ENCODE measurements at places on chromosomes 2 and 18. TPM values are rescaled to one million over a fixed set of nuclear protein-coding genes. Genes with fewer than 3 reads are reported as not detected.

The EPB41L3 gene
- total RNA-seq: 40.8 TPM

The DSG4 gene
- not detected for total RNA-seq

The GALNT5 gene
- 10.1 TPM for total RNA-seq

The KCNF1 gene
- total RNA-seq: not detected

The RRM2 gene
- total RNA-seq: 3.4 TPM

The DSEL gene
- total RNA-seq: 10.7 TPM

The KCNS3 gene
- total RNA-seq: 70.9 TPM

The ALKAL2 gene
- 3.9 TPM for total RNA-seq

The CLEC4F gene
- total RNA-seq: not detected

DNA sequence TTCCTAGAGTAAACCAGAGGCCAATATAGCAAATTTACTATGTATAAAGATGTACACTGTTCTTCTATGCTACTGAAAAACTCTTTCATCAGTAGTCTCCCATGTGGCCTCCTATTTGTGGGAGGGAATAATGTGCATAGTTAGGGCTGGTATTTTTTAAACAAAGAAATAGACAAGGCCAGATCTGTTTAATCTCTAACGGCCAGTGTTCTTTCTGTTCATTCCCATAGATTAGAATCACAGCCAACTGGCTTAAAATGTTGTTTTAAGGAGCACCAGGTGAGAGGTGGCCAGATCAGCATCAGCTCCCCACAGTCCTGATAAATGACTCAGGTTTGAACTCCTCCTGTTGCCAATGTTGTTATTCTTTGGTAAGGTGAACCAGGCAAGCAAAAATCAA is 12.1 kb downstream of the LYPD6 start:
- peak; percentile 14 for DNase-seq

DNA sequence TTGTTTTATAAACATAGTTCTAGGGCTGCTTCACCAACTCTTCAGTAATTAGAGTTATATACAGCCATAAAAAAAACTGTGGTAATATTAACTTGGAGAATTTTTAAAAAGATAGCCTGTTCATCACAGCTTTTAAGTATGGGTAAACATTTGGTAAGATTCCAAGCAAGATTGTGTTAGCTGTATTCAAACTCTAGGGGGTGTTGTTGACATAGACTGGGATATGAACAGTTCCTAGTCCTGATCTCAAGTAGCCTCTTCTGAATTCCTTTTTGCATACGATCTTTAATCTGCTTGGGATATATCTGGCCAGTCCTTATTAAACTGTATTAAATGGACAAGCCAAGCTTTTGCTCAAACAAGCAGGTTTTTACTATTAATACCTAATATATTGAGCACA is 13.4 kb downstream of the NOP58 start:
- DNase-seq: peak; percentile 74

- DNase-seq: peak; percentile 4
Observed at GRCh38 chr2:147223553-147224060, 621.2 kb upstream of the ACVR2A start.

GRCh38 chr2:39529836-39530235 is 92.8 kb upstream of the MAP4K3 start:
- DNase-seq: no peak

GRCh38 chr18:74534981-74535649 is 815 bp downstream of the CNDP1 start:
- DNase-seq: peak; percentile 21

DNA sequence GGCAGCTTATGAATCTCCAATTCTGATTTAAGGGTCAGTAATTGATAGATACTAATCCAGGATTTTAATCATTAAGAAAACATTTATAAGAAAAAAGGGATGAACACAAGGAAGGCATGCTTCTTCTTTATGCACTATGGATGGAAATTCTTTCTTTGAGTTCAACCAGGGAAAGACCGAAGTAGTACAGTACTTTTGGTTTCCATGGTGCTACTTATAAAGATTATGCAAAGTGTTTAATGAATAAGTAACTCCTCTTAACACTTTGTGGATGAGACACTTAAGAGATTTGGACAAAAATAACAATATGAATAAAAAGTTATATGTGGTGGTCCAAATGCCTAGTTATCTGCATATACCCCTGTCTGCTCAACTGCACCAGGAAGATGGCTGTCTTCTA is 666.5 kb upstream of the FANCL start:
- no peak for DNase-seq

DNA sequence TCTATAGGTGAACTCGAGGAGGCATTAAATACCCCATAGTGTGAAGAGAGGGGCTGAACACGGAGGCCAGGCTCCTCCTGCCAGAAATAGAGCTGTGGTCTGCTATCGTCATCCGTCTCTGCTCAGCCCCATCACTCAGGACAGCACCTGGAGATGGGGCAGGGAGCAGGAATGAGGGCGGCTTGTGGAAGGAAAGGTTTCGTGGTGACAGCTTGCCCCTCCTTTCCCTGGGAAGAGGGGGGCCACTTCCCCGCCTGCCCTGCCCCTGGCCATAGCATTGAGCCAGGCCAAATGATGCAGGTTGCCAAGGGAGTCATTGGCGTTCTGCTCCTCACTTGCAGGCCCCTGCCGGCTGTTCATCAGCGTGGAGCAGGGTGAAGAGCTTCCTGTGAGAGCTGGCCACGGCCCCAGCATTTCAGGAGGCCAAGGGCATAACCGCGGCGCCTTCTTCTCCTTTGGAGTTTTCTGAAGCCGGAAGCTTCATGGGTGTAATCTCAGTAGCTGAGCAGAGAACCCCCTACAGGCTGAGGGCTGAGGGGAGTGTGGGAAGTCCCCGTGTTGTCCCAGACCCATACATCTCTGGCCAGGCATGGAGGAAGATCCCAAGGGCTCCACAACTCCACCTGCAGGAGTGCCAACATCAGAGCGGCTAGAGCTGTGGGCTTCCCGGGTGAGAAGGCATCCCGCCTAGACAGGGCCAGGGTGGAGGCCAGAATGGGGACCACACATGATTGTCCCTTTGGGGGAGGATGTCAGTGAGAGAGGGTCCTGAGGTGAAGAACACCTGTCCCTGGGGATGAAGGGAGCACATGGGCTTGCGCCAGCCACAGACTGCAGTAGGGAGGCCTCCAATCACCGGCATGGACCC is 112.5 kb upstream of the GLI2 start:
- no peak for DNase-seq

DNA sequence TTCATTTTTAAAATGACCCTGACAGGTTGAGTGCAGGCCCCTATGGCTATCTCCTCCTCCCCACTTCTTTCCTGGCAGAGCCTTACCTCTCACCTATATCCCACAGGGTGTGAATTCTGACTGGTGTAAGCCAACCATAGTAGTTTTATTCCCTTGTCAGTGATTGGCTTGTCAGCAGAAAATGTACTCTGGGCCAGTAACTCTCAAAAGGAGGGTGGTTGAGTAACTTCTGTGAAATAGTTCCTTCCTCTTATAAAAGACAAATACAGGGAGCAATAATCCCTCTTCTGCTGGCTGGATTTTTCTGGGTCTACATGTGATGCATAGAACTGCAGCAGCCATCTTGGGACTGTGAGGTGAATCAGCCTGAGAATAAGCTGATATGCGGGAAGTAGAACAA is 83.4 kb downstream of the RAPH1 start:
- peak; percentile 30 for DNase-seq

GRCh38 chr18:68448736-68449135 is 266.2 kb downstream of the TMX3 start:
- peak; percentile 39 for DNase-seq

DNA sequence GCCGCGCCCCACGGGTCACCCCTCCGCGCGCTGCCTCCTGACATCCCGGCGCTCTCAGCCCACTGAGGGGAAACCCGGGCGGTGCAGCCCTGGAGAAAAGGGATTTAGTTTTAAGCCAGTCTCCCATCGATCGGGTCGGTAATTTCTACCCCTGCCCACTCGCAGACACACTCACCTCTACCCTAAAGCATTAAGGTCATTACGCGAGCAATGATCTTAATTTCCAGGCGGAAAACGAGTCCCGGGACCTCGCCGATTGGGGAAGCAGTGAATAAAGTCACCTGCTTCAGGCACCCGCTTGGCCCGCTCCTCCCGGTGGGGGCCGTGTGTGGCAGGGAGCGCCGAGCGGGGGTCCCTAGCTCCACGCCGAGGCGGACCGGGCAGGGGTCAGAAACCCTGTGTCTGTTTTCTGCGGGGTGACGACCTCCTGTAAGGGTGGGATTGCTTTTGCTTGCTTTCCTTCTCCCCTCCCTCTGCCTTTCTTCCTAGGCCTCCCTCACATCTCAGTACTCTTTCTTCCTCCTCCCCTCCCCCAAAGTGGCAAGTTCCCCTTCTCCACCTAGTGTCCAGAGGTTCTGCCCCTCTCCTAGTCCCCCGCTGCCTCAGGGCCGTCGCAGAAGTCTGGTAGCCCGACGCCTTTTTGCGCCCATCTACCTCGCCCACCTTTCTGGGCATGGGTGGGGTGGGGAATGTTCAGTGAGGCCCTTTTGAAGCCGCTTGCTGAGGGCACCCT is 142.6 kb downstream of the MEIS1 start:
- DNase-seq: no peak

- DNase-seq: no peak
Observed at GRCh38 chr2:240208096-240208495, 67.6 kb upstream of the OTOS start.

DNA sequence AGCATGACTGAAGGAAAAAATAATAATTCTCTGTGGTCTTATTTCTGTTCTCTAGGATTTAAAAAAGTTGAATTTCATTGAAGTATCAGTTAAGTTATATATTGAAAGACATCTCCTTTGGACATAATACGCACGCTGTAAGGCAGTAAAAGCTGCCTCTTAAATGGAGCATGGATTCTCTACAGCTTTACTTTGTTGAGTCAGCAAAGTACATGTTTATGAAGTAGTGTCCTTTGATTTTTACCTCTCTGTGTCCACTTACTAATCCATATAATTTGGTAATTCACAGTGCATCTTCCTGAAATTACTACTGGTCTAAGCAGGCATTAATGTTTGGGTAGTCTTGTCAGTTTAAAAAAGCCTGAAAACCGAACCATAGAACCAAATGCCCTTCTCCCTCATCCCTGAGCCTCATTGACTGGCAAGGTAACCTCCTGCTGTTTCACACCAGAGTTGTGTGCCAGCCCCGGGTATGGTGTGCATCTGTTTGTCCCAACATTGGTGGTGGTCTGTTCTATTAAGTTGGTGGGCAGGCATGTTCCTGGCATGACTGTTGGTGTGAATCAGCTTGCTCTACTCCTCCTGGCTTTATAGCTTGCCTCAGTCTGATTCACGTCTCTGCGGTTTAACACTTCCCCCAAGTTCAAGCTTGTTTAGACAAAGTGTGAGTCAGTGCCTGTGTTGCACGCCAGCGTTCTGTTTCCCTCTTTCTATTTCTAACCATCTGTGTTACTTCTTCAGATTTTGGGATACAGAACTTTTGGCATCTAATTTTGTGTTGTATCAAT is 71.0 kb upstream of the ITM2C start:
- peak; percentile 99 for DNase-seq

GRCh38 chr18:78238404-78239089 is 741.1 kb upstream of the SALL3 start:
- DNase-seq: no peak

GRCh38 chr2:164561991-164562390 is 59.3 kb downstream of the GRB14 start:
- no peak for DNase-seq

GRCh38 chr18:59742325-59743111 is 45.3 kb upstream of the CCBE1 start:
- peak; percentile 38 for DNase-seq

- no peak for DNase-seq
Observed at GRCh38 chr18:10100941-10101701, 187.3 kb downstream of the VAPA start.

- peak; percentile 99 for DNase-seq
Observed at GRCh38 chr2:202187570-202187969, 50.8 kb downstream of the SUMO1 start.

- DNase-seq: no peak
Observed at GRCh38 chr2:132384491-132385151, 32.0 kb upstream of the GPR39 start.

DNA sequence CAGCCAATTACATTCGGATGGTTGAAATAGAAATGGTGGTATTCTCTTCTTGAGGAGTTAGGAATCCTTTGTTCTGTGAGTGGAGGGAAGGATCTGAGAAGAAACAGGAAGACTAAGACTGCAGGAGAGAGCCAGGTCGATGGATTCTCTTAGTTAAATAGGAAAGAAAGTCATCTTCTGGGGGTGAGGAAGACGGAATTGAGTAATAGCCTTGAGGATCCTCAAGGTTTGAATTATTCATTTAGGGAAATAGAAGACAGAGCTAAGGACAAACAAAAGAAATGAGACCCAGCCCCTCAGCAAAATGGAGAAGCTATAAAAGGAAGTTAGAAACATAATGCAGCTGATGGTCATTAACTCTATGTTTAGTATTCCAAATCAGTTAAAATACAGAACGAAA is 1.8 kb downstream of the LAPTM4A start:
- no peak for DNase-seq

DNA sequence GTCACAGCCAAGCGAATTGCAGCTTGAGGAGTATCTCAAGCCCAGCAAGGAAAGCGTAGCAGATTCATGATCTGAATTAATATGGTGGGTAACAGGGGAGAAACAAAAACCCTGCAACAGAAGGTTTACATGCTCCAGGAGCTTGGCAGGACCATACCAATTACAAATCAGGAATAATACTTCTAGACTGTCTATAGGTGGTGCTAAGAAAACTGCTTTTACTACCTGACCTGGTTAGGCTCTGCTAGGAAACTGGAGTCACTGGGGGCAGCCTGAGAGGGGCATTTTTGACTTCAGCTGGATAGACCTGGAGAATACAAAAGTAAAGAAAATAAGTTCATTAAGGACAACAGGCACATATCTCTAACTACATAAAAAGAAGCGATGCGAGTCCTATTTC is 24.6 kb upstream of the SPOPL start:
- DNase-seq: no peak

DNA sequence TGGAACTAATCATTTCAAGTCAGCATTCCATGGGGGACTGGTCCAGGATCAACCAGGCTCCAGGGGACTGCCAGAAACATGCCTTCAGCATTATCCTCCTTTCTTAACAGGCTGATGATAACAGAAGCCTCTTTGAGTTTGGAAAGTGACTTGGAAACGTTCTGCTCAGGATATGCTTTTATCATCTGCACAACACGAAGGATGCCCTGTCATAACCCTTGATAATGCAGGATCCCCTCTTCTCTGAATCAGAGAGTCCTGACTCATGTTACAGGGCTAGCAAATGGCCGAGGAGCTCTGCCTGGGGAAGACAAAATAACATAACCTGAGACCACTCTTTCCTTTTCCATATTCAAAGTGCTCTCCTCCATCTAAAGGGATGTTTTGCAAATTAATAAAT is 6.7 kb downstream of the SCYGR3 start:
- no peak for DNase-seq

GRCh38 chr2:598058-598802 is 79.0 kb downstream of the TMEM18 start:
- no peak for DNase-seq

Measured in renal cortical epithelial cell (primary cell).